Substantia nigra (tissue), 51 donors: ENCODE measurements at places on chromosomes 13 and 19.

DNA sequence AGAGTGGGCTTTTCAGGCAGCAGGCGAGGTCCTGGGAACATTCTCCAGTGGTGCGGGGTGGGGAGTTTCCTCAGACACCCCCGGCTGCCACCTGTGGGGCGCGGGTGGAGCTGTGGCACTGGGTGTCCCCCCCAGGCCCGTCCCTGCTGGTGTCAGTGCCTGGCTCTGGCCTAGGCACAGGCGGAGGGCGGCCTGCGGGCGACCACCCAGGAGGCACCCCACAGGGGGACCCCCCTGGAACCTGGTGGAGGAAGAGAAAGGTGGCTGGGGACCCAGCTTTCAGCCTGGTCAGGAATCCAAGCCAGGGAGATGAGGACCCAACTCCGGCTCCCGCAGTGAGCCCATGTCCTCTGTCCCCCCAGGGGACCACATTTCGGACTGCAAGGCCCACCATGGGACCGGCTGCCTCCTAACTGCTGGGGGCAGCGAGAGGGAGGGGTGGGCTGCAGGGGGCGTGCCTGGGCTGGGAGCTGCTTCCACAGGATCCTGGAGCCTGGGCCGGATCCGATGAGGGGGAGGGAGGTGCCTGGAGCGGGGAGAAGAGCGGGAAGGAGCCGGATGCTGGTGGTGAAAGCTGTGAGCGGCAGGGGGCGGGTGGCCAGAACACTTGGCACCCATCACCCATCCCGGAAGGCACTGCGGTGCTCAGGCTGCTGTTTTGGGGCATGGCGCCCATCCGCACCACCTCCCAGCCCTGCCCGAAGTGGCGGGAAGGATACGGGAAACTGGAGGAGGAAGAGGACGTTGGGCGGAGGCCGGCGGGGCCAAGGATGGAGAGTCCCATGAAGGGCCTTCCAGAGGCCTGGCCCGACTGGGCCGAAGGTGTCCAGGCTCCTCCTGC lies 5.5 kb upstream of the CTXN1 start:
- no peak for DNase-seq

DNA sequence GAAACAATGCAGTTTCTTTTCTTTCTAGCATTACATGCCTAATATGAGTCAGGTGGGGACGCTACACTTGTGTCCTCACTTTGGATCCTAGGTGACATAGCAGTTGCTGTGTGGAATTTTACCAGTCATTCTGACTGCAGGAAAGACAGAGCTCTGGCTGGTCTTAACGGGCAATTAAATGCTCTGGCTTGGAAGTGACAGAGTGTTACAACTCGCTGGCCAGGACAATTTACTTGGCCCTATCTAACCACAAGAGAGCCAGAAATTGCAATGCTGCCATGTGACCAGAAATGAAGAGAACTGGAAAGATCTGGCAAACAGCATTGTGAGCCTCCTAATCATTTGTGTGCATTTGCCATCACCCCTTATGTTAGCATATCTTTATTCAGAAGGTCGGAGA lies 351.1 kb downstream of the DCT start:
- peak; percentile 15 for DNase-seq

- no peak for DNase-seq
These were observed 9.9 kb downstream of the NDFIP2 start for GRCh38 chr13:79490824-79491223.

DNA sequence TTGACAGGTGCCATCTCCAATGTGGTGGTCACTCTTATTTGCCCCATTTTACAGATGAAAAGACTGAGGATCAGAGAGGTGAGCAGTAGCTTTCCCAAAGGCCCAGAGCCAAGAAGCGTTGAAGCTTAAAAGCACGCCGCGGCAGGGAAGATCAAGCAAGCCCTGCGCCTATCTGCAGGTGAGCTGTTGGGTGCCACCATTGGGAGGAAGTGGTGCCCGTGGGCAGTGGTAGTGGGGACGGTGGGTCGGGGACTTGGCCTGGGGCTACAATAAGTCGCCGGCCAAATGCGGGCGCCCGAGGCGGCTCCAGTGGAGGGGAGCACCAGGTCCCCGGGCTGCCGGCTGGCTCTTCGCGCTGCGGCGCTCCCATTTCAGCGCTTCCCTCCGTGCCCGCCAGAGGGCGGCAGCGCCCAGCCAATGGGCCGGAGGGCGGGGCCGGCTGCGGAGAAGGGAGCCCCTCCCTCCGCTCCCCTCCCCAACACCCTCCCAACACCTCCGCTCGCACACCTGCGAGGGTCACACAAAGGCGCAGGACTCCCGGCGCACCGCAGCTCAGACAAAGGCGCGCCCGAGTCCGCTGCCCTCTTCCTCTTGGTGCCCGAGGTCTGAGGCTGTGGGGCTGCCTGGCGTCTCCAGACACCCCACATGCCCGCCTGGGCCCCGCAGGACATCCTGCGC lies 744 bp upstream of the POU2F2 start:
- DNase-seq: peak; percentile 20

DNA sequence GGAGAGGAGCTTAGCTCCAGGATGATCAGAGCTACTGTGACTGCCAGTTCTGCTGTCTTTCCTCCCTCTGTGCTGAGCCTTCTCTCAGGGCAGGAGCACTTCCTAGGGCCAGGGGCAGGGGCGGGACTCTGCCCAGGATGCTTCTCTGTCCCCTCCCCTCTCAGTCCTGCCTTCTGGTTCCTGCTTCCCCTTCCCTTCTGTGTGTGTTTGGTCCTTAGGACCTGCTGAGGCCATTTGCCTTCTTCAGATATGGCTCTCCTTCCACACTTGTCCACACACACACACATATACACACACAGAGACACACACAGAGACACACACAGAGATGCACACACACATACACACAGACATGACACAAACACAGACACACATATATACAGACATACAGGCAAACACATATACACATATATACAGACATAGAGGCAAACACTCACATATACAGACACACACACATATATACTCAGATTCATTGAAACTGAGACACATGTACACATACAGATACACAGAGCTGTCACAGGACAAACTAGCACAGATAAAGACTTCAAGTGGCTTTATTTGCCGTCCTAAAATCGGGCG lies 22.0 kb upstream of the CD177 start:
- no peak for DNase-seq

DNA sequence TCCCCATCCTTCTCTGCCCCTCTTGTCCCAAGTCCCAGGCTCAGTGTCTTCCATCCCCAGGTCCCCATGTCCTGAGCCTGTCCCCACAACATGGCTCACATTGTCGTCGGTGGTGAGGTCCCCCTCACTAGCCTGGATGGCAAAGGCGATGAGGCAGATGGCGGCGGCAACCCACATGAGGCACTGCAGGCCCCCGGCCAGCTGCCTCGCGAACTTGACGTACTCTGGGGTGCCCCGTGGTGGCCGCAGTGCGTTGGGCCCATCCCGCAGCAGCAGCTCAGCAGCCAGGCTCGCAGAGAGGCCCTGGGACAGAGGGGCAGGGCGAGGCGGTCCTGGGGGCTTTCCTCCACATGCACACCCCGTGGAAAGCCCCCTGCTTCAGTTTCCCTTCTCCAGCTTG lies 1.1 kb downstream of the ATP4A start:
- no peak for DNase-seq

GRCh38 chr19:57034544-57034943 lies 85.2 kb upstream of the USP29 start:
- DNase-seq: no peak

- DNase-seq: no peak
These were observed 78.7 kb downstream of the IPO5 start for GRCh38 chr13:98032168-98032567.

DNA sequence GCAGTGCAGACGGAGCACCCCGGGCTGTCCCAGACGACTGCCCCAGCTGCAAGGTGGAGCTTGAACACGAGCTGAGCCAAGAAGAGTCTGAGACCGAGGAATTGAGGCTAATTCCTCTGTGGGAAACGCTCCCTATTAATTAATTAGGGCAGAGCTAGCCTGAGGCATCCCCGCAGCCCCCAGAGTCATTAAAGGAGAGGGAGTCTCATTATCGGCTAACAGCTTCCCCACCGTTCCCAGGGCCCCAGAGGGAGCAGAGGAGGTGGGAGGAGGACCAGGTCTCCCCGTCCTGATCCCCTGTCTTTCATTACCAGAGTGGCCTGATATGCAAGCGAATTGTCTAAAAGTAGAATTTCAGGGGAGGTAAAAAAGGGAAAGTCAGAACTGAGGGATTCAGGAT lies 13.1 kb upstream of the SLC1A6 start:
- no peak for DNase-seq

DNA sequence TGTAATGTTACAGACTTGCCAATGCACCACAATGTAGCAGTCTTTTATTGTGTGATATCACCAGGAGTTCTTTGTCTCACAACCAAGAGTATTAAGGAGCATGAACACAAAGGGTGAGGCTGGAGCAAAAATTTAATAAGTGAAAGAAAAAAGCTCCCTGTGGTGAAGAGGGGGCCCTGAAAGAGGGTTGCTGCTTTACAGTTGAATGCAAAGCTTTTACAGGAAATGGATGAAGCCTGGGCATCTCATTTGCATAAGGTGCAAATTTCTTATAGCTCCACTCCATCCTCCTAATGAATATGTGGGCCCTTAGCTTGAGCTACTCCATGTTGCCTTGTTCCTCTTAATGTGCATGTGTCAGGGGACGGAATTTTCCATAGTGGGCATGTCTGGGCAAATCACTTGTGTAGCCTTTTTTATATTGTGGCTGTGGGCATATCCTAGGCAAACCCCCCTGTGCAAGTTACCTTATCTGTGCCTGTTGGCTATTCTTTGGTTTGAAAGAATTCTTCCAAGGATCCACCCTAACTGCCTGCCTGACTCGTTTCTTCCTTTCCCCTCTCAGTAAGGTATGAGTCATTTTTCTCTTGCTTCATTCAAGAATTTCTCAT lies 45.3 kb upstream of the TRPC4 start:
- DNase-seq: no peak

GRCh38 chr19:11505504-11506100 lies at the start of gene ZNF653:
ZNF653 (minus strand) TSS chr19:11505839; CDS start chr19:11505786, 53 bp downstream.
- DNase-seq: peak; percentile 88

GRCh38 chr13:27792393-27793218 lies at the start of gene GSX1:
GSX1 (plus strand) TSS chr13:27792483; CDS start chr13:27792691, 208 bp downstream.
- DNase-seq: peak; percentile 53

- no peak for DNase-seq
These were observed 227.5 kb upstream of the SERP2 start for GRCh38 chr13:44146138-44146537.

DNA sequence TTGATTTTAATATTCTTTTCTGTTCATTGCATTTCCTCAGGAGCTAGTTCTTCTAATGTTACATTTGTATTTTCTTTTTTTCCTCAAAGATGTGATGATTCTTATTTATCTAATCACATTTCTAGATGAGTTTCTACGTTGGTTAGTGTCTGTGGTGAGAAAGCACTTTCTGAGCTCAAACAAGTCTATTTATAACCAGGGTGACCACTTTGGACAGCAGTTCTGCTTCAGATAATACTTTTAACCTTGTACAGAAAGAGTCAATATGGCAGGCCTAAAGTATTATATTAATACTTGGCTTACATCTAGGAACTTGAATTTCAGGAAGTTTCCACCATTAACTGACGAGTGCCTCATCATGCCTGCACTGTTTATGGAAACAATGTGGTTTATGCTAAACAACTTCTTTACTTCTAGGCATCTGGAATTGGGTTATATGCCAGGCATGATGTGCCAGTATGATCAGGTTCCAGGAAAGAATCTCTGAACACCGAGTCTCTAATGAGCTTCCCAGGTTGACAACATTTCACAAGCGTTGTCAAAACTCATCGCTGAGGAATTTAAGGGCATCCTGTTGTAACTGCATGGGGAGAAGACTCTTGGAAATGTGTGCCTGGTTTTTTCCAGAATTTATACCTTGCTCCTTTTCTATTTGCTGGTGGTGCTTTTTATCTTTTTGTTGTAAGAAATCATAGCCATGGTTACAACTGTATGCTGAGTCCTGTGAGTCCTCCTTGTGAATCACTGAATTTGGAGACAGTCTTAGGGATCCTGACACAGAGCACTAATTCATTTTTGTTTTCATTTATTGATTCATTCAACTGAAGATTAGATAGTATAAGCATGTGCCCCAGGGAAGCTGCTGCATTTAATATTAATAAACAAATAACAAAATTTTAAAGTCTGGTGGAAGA lies 344.4 kb upstream of the PCDH9 start:
- no peak for DNase-seq

DNA sequence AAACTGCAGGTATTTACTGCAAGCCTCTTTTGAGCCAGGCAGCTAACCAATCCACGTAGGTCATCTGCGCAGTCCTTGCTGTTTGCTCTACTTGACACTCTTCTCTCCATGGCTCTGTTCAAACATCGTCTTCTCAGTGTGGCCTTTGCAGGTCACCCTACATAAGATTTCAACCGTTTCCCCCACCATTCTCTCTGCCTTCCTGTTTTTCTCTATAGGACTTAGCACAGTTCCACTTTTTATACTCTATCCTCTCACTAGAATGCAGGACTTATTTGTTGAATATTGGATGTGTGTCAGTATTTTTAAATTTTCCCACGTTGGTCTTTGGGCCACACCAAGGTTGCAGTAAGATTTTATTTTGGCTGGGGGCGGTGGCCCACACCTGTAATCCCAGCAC lies 1.7 kb upstream of the FBXW9 start:
- DNase-seq: no peak

- peak; percentile 33 for DNase-seq
These were observed 8.6 kb upstream of the BCAT2 start for GRCh38 chr19:48819366-48819816.

- no peak for DNase-seq
These were observed 21.1 kb downstream of the SGCG start for GRCh38 chr13:23201870-23202269.

DNA sequence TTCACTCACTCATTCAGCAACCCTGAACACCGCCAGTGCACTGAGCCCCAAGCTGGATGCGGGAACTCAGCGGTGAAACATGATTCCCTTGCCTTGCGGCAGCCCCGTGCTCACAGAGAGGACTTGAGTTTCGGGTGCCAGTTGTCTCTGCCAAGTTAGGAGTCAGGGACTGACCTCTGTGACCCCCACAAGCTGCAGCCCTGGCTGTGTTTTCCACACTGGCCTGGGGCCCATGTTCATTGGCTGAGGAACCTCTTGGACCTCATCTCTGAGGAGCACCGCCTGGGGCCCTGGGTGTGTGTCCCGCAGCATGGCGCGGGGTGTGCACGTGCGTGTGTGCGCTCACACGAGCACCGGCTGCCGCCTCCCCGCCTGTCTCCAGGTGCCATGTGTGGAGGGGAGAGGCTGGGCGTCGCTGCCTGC lies 31.0 kb downstream of the CAPN12 start:
- DNase-seq: no peak

DNA sequence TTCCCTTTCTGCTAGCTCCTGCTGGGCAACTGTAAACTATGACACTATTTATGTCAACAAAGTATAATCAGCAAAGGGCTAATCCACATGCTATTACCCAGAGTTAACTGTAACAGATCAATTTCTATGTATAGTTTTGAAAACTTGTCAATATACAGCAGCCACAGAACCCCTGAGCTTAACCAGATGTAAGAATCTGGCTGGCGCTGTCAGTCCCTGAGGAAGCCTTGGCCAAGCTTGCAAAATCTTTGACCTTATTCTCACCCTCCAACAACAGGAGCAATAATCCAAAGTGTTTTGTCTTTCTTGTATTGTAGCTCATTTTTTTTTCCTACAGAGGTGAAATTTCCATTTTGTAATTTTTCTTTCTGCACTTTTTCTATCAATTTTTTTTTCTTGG lies 1230.1 kb upstream of the SLC10A2 start:
- no peak for DNase-seq
